NCI-H2171 (cell line): ENCODE measurements at places on chromosomes 11 and 22.
A peak's percentile ranks its signal among the peaks of the same experiment; 100 is the strongest.

- no peak for DNase-seq
Observed at GRCh38 chr11:107702723-107703122, 9.1 kb downstream of the SLN start.

DNA sequence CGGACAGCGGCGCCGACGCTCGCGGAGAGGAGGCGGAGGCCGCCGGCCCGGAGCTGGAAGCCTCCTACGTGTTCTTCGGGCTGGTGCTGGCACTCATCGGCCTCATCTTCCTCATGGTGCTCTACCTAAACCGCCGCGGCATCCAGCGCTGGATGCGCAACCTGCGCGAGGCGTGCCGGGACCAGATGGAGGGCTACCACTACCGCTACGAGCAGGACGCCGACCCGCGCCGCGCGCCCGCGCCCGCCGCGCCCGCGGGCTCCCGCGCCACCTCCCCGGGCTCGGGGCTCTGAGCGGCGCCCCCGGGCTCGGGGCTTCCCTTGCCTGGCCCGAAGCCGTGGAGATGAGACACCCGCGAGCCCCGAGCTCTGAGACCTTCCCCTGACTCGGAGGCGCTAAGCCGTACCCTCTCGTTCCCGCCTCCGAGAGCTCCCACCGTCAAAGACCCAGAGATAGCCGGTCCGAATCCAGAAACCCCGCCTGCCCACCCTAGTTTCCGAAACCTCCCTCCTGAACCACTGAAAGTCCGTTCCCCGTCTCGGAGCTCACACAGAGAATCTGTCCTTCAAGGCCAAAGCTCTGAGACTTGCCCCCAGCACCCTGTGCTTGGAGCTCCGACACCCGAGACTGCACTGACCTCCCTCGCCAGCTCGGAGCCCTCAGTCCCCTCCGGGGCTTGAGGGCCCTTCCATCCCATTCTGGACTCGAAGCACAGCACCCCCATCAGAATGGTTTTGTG is 1.5 kb downstream of the TPBGL start:
- DNase-seq = peak; percentile 31

GRCh38 chr11:27392278-27393114 is 29.5 kb upstream of the CCDC34 start:
- no peak for DNase-seq

DNA sequence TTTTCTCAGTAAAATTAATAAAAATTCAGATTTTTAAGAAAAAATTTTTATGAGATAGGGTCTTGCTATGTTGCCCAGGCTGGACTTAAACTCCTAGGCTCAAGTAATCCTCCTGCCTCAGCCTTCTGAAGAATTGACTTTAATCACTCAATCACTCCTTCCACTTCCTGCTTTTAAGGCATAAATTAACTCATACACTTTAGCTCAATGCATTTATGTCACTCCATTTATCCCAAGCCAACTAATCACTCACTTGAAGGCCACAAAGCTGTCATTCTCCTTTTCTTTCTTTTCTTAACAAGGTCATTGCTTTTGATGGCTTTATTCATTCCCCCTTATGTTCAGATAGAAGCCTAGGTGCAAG is 877 bp downstream of the ALG9 start:
- DNase-seq = no peak

DNA sequence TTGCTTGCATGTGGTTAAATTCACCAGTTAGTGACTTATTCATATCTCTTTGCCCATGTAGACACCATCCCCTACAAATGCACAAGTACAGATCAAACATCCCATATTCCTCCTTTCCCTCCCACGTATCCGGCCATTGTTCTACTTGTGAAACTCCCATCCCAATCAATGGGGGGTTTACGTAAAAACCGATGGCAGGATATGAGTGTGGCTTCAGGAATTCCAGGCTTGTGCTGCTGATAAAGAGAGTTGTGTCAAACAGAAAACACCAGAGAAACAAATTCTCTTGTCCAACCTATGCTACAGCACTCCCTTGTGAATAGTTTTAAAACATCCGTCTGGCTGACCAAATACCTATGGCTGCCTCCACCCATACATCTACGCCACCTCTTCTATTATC is 15.5 kb downstream of the FLI1 start:
- DNase-seq = no peak

- DNase-seq = no peak
Observed at GRCh38 chr11:2724653-2725367, 25.0 kb upstream of the KCNQ1OT1 start.
